ENCODE measurements at places on chromosomes 11 and 22.

DNA sequence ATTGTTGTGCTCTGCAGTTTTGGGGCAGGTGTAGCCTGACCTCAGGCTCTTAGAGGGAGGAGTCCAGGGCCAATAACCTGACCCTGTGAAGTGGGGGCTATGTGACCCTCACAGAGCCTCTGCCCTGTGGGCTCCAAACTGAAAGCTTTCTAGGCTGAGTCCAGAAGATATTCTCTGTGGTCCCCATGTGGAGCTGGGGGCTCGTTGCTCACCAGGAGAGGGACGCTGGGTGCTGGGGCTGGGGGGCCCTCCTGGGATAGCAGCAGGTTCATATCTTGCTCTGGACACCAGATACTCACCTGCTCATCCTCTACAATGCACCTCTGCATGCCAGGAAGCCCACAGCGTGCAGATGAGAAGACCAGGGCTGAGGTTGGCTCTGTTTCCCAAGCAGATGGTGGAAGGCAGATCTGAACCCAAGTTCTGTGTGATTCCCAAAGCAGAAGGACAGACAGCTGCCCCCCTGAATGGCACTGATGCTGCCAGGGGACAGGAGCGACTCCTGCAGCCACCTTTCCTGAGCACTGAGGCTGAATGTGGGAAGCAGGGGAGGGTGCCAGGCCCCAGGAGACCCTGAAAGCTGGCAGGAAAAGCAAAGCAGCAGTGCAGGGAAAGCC is 1022.0 kb downstream of the TBC1D22A start:
- DNase-seq: no peak

GRCh38 chr11:108035690-108036089 is 27.0 kb downstream of the CUL5 start:
- no peak for DNase-seq

GRCh38 chr22:29071261-29072045 is 1.4 kb upstream of the KREMEN1 start:
- no peak for DNase-seq

DNA sequence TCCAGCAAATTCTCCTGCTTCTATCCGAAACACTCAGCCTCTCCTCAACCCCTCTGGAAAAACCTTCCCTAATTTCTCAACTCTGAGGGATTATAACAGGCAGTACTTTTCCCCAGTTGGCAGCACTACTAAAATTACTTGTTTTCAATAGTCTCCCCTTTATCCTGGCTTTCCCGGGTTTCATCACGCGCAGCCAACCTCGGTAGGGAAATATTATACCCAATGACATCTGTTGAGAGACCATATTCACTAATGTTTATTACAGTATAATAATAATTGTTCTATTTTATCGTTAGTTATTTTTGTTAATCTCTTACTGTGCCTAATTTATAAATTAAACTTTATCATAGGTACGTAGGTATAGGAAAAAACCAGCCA is 330 bp upstream of the POLD3 start:
- no peak for DNase-seq

DNA sequence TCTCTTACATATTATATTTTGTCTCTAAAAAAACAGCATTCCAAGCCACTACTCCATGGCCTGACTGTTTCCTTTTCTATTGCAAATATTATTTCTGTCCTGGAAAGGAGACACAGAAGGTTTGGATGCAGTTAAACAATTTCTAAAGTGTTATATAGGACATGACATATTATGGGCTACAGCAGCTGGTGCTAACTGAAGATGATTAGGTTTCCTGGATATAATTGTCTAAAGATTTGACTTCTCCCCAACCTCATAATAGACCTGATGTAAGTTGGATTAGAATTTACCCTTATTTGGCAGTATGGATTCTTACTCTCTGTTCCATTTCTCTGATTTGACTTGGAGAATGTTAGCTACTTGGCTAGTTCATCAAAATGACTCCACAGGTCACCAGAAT is 90.2 kb downstream of the BBOX1 start:
- no peak for DNase-seq

DNA sequence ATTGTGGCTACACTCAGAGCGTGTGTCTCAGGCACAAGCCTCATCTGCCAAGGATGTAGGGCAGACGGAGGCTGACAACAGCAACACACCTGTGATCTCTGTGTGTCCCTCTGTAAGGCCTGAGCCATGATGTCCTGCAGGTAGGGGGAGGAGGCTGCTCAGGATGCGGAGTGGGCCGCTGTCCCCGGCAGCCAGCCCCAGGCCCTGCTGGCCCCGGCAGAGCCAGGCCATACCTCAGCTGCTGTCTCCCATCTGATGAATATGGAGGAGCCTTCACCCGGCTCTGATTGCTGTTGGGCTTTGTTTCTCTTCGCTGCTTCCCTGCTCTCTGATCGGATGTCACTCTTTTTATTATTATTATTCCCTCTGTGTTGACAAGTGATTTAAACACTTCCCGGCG is 83.6 kb upstream of the NCAM1 start:
- DNase-seq: no peak

DNA sequence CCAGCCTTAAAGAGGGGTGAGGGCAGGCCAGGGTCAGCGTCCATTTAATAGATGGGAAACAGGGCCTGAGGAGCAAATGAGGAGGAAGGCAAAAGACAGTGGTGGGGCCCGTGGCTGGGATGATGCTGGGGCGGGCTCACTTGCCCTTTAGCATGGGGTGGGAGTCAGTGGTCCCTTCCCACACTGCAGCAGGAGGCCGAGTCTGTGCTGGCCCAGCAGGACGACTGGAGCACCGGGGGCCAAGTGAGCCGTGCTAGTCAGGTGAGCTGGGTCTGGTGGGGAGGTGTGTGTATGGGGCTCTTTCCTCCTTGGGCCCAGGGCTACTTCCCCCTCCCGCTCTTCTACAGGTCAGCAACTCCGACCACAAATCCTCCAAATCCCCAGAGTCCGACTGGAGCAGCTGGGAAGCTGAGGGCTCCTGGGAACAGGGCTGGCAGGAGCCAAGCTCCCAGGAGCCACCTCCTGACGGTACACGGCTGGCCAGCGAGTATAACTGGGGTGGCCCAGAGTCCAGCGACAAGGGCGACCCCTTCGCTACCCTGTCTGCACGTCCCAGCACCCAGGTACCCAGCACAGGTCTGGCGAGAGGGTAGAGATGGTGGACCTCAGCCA is 12.8 kb downstream of the SCYL1 start:
- DNase-seq: no peak

DNA sequence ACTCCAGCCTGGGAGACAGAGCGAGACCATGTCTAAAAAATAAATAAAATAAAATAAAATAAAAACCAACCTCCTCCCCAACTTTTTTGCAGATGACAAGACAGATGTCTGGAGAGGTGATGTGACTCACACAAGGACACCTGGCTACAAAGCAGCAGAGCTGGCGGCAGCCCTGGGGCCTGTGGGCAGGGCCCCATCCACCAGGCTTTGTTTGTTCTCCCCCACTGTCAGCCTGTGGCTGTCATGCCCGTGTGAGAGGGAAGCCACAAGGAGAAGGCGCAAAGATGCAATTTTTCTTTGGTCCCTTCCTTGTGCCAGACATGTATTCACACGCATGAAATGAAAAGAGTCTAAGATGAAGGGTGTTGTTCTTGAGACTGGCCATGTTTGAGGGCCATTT is 16.6 kb downstream of the CD59 start:
- DNase-seq: no peak

GRCh38 chr22:28024422-28024888 is 105.4 kb upstream of the PITPNB start:
- DNase-seq: no peak

DNA sequence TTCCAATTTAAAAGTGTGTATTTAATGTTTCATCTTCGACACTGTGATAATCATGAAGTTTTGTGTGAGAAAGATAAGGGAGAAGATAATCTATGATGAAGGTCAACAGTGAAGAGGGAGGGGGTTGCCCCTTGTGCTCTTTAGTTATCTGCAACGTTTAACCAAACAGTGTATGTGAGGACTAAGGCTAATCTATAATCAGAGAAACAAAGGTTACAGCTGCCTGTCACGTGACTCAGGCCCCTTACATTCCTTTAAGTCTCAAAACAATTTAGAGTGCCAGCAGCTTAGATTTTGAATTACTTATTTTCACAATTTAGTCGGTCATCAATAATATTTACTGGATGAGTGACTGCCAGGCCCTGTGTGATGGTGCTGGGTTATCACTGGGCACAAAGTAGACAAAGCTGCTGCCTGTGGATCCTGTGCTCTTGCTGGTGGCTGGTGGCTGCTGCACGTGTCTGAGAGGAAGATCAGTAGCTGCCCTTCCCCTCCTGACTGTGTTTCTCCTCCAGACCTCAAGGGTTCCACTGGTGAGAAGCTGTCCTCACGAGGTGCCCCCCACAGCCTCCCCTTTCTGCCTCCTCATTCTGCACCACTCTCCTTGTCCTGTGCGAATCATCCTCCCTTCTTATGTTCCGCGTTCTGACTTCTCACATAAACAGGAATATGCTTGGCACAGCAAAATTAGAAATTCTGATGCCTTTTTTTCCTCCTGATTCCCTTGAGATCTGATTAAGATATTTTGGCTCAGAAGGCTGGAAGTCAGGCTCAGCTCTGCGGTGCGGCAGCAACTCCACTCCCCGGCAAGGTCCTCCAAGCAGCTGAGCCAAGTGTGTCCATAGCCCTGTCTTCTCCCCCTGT is 331.1 kb upstream of the B3GAT1 start:
- DNase-seq: no peak

DNA sequence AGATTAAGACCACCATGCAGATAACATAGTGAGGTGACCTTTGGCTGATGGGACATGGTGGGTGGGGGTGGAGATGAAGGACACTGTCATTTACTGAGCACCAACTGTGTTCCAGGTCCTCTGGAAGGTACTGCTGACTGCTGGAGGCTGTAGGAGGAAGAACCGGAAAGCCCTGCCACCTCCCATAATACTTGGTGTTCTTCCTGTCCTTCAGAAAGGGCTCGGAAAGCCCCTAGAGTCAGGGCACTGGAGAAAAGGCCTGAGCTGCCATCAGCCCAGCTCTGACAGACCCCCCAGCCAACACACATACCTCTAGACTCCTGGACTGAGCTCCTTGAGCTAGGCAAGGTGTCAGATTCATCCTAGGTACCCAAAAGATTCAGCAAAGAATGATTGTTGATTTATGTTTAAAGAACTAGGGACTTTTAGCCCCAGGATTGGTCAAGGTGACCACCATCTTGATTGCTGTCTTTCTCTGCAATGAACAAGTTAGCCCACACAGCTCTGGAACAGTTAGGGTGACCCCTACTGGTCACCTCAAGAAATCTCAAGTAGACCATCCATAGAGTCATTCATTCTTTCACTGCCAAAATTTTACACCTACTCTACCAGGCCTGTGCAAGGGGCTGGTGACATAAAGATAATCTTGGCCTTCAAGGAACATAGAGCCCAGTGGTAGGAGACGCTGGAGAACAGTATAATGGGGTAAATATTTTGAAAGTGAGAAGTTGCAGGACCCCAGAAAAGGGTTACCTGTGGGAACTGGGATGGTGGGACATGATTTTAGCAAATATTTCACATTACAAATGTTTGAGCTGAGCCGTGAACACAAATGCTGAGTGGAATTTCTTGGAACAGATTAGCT is 39.4 kb downstream of the IRAG1 start:
- no peak for DNase-seq

DNA sequence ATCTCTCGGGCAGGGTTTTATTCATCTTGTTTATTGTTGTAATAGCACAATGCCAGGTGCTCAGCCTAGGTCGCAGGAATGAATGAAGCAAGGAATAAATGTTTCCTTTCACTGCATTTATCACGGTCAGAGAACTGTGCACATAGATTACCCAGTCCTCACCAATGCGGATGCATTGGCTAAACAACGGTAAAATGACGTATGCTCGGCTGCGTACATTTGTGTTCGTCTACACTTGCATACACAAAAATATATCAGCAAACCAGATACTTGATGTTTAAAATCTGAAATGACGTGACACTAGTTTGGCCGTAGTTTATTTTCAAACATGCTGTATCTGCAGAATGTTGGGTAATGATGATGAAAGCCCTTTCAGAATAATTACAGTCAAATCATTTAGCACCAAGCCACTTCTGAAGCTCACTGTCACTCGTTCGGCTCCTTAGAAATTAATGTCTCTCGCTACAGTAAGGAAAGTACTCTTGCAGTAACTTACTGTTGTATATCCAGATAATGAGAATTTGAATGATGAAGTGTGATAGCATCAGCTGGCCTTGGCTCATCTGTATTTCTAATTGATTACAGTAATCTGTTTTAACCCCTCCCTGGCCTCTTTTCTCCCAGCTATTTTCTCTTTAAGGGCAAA is 268.9 kb downstream of the LRRC4C start:
- no peak for DNase-seq

DNA sequence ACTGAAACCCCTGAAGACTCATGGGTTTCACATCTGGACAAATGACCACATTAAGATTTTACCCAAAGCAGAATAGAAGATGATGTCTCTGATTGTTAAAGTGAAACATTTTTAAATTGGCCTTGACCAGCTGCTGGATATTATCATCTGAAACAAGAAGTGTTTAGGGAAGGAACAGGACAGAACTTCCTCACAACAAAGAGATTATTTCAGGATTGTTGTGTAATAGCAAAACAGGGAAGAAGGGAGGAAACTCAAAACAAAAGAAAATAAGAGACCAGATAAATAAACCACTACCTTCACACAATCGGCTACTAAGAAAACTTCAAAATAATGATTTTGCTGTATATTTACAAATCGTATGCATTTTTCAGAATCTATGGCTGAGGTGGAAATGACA is 319.2 kb upstream of the API5 start:
- DNase-seq: no peak

- DNase-seq: no peak
Measured at GRCh38 chr11:101741479-101742175, 157.8 kb upstream of the TRPC6 start.

- DNase-seq: no peak
Measured at GRCh38 chr11:76878014-76878413, 17.3 kb downstream of the ACER3 start.

- peak; percentile 30 for DNase-seq
Measured at GRCh38 chr11:75142714-75143419, 8.0 kb upstream of the SLCO2B1 start.

DNA sequence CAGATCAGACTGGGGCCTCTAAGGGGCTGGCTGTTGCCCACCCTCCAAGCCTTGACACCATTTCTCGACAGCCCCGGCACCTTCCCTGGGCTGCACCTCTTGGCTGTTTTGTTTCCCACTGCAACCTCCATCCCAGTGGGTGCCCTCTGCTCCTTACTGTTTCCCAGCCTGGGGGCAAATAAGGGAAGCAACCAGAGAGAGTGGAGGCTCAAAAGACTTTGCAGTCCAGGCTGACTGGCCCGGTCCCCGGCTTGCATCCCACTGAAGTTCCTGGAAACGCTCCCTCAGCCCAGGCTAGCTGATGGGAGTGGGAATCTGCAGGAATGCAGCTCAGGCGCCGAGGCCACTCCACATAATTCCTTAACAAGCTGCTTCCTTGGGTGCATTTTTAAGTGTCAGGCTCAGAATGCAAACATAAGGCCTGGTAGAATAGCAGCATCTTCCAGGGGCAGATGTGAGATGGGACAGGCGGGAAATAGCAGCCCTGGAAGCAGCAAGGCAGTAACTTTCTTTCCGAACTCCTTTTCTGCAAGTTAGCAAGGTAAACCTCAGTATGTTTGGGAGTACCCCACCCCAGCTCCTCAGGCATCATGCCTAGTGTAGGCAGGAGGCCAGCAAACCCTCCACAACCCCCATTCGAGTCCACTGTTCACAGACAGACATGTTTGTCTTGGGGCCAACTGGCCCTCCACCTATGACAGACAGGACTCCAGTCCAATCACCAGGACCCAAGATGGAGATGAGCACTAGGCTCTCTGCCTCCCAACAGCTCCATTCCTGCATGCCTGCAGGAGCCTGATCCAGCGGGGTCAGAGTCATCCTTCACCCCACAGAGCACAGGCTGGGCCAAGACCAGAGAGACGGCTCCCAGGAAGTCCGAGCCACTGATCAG is 39.3 kb downstream of the RPL27A start:
- no peak for DNase-seq
